ENCODE measurements at places on chromosomes 13 and 19. TPM values are rescaled to one million over a fixed set of nuclear protein-coding genes. Genes with fewer than 3 reads are reported as not detected.

DNA sequence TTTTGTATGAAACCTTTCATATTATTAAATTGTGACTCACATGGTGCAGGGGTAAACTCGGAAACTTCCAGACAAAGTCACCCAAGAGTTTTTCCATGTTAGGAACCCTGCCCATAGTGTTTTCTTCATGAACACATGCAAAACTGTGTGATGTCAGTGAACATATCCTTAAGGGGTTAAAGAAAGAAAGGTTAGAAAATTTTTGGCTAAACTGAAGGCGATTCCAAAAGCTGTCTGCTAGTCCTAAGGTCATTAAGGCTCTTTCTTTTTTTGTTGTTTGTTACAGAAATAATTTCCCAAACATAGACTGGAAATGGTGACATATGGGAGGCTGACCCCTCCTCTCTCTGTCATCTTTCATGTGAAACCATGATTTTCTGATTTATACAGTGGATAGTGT lies 271.9 kb downstream of the DNAJC15 start:
- DNase-seq = no peak

- no peak for DNase-seq
Measured at GRCh38 chr19:55643887-55644176, 383 bp downstream of the ZNF581 start.

DNA sequence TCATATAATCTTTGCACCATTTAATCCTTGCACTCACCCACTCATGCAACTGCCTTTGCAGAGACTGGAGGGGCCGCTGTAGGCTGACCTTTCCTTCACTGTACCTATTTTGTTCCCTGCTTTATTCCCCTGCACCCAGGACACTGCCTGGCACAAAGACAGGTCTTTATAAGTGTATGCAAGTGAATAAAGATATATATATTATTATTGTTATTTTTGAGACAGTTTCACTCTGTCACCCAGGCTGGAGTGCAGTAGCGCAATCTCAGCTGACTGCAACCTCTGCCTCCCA lies 3.8 kb downstream of the ALOX5AP start:
- DNase-seq = no peak

DNA sequence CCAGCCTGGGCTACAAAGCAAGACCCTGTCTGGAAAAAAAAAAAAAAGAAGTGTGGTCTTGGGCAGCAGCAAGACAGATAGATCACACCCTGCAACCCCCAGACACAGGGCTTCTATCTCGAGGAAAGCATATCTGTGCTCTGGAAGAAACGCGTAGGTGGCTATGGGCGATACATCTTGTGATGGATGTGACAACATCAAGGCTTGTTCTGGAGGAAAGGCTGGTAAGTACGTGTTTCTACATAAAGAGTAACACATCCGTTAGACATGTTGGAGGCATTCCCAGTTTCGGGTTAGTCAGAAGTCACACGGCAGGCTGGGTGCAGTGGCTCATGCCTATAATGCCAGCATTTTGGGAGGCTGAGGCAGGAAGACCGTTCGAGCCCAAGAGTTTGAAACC lies 6.6 kb upstream of the DHDH start:
- DNase-seq = no peak

DNA sequence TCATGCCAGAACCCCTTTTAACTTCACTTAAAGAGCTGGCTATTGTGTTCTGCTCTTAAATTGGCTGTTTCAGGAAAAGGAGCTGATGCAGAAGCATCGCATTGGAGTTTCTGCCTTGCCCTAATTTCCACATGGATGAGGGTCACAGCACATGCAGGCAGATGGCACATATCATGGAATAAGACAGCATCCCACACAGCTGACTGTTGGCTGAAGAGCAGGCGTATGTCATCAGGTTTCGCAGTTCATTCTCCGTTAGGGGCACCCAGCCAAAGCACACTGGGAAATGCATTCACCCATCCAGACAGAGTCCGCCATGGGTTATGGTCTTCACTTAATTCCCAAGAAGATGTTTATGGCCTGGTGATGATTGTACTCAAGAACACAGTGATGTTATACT lies 572.5 kb downstream of the LIG4 start:
- DNase-seq = no peak

- no peak for DNase-seq
Measured at GRCh38 chr19:56088497-56089215, 32.4 kb downstream of the ZNF787 start.

DNA sequence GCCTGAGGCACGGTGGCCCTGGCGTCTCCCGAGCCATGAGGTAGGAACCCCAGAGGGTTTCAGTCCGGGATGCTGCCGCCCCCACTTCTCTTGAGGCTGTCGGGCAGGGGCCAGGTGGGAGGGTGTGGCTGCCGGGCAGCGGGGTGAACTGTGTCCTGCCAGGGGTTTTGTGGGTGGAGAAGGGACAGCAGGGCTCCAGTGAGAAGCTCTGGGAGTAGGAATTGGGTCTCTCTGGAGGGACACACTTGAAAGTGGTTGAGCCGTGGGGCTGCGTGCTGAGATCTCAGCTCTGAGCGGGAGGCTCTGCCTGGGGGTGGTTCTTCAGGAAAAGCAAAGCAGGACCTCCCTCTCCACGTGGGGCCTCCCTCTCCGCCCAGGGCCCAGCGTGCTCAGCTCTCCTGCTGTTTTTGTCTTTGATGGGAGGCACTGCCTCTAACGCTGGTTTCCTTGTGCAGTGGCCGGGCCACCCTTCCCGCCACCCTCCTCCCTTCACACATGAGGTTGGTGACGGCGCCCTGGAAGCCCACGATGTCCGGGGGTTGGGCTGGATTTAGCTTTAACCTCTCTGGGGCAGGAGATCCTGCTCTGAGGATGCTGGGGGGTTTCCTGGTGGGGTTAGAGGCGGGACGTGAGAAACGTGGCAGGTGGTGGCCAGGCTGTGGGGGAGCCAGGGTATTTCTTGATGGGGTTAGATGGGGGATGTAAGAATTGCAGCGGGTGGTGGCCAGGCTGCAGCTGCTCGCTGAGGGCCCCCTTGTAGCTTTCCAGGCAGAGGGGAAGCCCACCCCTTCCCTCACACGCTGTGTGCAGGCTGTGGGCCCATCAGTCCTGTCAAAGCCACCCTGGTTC lies 15.3 kb upstream of the ZNF554 start:
- DNase-seq = no peak

DNA sequence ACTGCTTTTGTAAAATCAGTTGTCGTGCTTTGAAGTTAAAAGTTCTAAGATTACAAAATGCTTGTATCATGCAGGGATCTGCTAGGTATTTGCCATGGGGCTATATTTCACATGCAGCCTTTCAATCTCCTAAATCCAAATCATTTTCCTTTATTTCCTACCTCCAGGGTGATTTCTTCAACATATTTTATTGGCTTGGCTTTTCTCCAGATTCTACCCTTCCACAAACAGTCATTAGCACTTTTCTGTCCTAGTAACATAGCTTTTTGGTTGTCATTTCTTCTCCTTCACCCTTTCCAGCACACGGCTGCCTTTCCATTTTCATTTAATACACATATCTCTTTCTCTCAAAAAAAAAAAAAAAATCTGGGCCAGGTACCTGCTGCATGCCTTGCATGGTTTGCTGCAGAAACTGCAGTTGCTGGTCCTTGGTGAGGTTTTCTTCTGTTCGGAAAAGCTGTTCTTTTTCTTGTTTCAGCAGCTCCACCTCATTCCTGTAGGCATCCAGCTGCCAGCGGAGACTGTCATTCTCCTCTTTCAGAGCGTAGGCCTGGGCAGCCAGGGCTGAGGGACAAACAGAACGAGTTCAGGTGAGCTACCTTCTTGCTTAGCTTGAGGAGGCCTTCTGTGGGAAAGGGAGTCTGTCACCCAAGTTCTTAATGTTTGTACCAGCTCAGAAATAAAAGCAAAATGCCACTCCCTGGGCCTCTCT lies 274.7 kb downstream of the DNAJC15 start:
- no peak for DNase-seq

DNA sequence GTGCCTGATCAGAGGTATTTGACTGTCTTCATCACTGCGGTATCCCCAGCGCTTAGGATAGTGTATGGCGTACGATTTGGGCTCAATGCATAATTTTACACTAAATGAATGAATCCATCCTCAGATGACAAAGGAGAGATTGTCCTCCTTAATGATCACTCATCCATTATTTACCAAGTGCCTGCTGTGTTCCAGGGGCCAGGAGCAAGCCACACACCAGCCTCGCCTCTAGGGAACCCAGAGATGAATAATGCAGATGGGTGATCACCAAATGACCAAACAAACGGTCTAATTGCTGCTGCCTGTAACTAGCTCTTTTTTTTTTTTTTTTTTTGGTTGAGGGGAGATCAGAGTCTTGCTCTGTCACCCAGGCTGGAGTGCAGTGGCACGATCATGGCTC lies 5.9 kb upstream of the GPR32 start:
- DNase-seq = no peak

DNA sequence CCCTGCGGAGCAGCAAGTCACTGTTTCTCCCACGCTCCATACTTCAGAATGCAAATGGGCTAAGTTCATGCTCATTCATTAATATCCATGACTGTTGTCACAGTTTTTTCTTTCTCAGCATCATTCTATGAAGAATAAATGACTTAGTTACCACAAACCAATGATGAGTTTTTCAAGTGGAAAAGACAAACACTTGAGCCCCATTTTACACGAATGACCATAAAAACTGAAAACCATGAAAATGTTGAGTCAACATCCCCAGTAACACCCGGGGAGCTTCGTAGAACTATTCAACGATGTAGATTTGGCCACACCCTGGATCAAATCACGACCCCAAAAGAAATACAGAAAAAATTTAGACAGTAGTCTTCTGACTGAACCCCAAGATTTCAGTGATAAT lies 99.8 kb upstream of the GJB6 start:
- DNase-seq = no peak

DNA sequence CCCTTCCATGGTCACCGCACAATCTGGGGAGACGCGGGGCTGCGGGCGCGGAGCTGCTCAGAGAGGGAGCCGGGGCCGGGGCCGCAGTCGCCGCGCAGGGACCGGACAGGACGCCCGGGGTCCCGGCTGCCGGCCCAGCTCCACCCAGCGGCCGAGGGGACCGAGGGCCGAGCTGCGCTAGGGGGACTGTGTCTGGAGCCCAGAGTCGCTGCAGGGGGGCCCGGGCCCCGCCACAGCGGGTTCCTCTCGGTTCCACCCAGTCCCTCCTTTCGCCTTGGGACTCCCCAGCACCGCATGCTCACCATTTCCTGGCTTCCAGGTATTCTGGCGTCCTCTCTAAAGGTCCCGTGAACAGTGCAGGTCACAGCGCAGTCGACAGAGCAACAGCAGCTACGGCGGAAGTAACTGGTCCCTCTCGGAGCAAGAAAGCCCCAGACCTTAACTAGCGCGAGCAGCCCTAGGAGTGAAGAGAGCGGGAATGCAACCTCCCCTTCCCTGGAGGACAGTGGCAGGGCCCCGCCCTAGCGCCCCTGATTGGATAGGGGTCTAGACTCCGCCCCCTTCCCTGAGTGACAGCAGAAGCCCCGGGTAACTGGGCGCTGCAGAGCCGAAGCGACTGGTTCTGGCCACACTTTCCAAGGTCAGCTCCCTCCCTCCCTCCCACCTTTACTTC lies at the start of gene ZNF878:
TSS of gene ZNF878 (minus strand) at position 465 of the 673 bp plus-strand sequence. CDS start at position 305, 160 bp downstream.
- peak; percentile 91 for DNase-seq

DNA sequence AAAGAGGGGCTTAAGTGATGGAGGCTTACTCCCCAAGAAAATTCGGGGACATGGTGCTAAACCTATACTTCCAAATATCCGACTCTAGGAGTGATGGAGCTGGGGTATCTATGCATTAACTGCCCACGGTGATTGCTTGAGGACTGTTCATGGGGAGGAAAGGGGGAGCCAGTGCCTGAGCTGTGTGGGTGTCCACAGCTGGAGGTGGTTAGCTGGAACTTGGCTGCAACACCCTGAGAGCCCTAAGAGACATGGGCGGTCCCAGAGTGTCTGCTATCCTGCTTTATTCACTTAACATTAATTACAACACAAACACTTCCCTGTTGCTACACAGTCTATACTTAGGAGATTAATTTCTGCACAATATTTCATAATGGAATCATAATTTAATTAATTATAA lies 28.1 kb upstream of the POMP start:
- no peak for DNase-seq

The CELF5 gene
- 0.19 TPM for total RNA-seq

DNA sequence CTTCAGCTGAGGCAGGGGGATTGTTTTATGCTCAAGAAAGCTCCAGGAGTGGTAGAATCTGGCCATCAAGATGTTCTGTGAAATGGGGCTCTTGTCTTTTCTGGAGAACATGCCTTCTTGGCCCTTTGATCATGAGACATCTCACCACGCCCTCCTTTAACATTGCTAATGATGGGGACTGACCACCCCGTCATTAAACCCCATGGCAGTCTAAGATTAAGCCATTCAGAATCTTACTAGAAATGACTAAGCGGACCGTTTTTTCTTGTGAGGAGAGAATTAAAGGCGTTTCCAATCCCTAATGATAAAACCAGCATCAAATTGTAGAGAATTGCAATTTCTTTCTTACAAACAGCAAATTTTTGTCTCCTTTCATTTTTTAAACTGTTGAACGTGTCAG lies 89.4 kb downstream of the COL4A2 start:
- no peak for DNase-seq

DNA sequence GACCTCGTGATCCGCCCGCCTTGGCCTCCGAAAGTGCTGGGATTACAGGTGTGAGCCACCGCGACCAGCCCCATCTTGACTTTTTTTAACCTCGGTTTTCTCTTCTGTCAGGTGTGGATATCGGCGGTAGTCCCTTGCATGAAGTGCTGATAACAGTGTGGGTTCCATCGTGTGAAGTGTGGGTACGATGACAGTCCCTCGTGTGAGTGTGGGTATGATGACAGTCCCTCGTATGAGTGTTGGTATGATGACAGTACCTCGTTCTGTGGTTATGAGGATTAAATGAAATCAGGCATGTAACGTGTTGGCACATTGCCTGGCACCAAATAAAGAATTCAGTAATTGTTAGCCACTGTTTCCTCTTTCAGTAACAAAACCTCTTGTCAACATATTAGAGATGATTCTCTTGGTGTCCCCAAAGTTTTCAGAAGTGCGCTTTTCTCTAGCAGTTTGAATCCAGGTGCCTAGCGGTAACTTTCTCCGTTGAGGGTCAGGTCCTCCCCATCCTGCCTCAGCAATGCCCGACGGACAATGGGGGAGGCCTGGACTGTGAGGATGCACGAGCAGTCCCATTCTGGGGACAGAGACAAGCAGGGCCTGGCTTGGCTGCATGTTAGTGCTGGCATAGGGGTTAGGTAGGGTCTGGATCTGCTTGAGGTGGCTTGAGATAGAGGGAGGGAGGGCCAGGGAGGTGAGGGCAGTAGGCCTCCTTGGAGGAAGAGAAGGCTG lies 15.3 kb downstream of the GATAD2A start:
- DNase-seq = no peak

The HDGFL2 gene
- 14.9 TPM for total RNA-seq

DNA sequence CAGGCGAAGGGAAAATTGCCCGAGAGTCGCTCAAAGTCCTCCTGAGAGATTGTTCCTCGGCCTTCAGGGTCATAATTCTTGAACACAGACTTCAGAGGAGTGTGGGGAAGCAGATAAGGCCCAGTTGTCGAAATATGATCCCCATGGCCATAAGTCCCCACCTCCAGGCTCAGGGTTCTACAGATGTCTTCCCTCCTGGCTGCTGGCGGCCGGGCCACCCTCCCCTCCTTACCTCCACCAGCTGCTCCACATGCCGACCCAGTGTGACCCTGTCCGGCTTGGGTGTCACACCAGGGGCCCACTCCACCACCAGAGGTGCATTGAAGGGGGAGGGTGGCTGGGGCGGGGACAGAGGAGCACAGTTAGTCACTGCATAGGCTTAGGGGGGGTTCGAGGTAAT lies 10.1 kb downstream of the FAM98C start:
- DNase-seq = no peak

The F10 gene
- 85.3 TPM for total RNA-seq

The YJEFN3 gene
- total RNA-seq = 0.75 TPM

The ZNF729 gene
- not detected for total RNA-seq

GRCh38 chr13:81207231-81207630 lies 866.3 kb upstream of the SPRY2 start:
- no peak for DNase-seq
